ENCODE measurements at places on chromosomes 13 and 19. TPM values are rescaled to one million over a fixed set of nuclear protein-coding genes. Genes with fewer than 3 reads are reported as not detected.

DNA sequence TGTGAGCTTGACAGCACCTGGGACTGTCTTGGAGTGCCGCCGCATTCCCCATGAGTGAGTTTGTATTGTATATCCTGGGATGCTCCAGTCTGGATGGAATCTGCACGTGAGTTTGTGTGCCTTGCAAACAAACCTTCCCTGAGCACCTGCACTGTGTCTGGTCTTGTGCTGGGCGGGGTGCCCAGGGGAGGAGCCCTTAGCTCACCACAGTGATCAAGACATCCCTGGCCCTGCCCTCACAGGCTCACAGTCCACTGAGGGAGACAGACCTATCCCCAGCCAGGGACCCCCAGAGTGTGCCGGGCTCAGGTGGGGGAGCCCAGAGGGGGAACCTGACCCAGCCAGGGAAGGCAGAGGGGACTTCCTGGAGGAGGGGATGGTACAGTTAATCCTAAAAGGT lies 1.7 kb upstream of the BCAM start:
- H3K27me3 ChIP-seq, result peaks cover 38% of the 10 kb centered on the region
- peaks cover 19% of the 10 kb centered on the region for H3K4me1 ChIP-seq
- H3K4me3 ChIP-seq, result no peak overlapping the region
- H3K36me3 ChIP-seq, result no peaks in the 10 kb centered on the region

- H3K4me3 ChIP-seq, result no peak overlapping the region
- H3K36me3 ChIP-seq, result peaks cover 2% of the 10 kb centered on the region
- DNase-seq, result no peak
- H3K27me3 ChIP-seq, result no peaks in the 10 kb centered on the region
Measured at GRCh38 chr13:50970956-50971355, 61.4 kb downstream of the RNASEH2B start.

Gene LILRB3
- not detected for total RNA-seq

- DNase-seq, result no peak
- H3K36me3 ChIP-seq, result 0 out of 3 replicates have a peak, but pooled peaks cover 2% of the 10 kb centered on the region
- H3K27me3 ChIP-seq, result no peaks in the 10 kb centered on the region
- peaks cover 27% of the 10 kb centered on the region for H3K4me1 ChIP-seq
- no peak overlapping the region for H3K27ac ChIP-seq
- H3K4me3 ChIP-seq, result no peak overlapping the region
Measured at GRCh38 chr19:51802775-51803174, 7.8 kb downstream of the FPR3 start.

- H3K27ac ChIP-seq, result no peak overlapping the region
- H3K36me3 ChIP-seq, result no peaks in the 10 kb centered on the region
- no peaks in the 10 kb centered on the region for H3K4me1 ChIP-seq
- no peak for DNase-seq
- no peaks in the 10 kb centered on the region for H3K27me3 ChIP-seq
Measured at GRCh38 chr13:43573361-43573740, 213.4 kb downstream of the ENOX1 start.

- no peaks in the 10 kb centered on the region for H3K36me3 ChIP-seq
- H3K27ac ChIP-seq, result no peak overlapping the region
- no peak overlapping the region for H3K4me3 ChIP-seq
- peaks cover 35% of the 10 kb centered on the region for H3K27me3 ChIP-seq
Measured at GRCh38 chr19:50844296-50844935, 10.3 kb upstream of the KLK3 start.

GRCh38 chr13:73107970-73108369 lies 49.2 kb downstream of the KLF5 start:
- no peaks in the 10 kb centered on the region for H3K27me3 ChIP-seq
- no peak for DNase-seq
- no peak overlapping the region for H3K27ac ChIP-seq
- no peak overlapping the region for H3K4me3 ChIP-seq
- H3K4me1 ChIP-seq, result no peaks in the 10 kb centered on the region

Gene SYNE4
- 0.72 TPM for total RNA-seq

- H3K4me3 ChIP-seq, result no peak overlapping the region
- no peaks in the 10 kb centered on the region for H3K36me3 ChIP-seq
- no peaks in the 10 kb centered on the region for H3K4me1 ChIP-seq
- DNase-seq, result no peak
Measured at GRCh38 chr13:99812625-99813024, 158.9 kb downstream of the ZIC5 start.

Gene ERICH4
- not detected for total RNA-seq

Gene ZNF607
- total RNA-seq, result 5.7 TPM

GRCh38 chr13:39144391-39144790 lies 106.1 kb downstream of the NHLRC3 start:
- H3K27ac ChIP-seq, result no peak overlapping the region
- H3K27me3 ChIP-seq, result no peaks in the 10 kb centered on the region
- no peaks in the 10 kb centered on the region for H3K4me1 ChIP-seq
- H3K4me3 ChIP-seq, result no peak overlapping the region
- no peak for DNase-seq

Gene KCTD12
- total RNA-seq, result 0.93 TPM

GRCh38 chr13:92097337-92097903 lies 699.0 kb downstream of the GPC5 start:
- no peak overlapping the region for H3K27ac ChIP-seq
- H3K27me3 ChIP-seq, result no peaks in the 10 kb centered on the region
- no peaks in the 10 kb centered on the region for H3K4me1 ChIP-seq
- no peaks in the 10 kb centered on the region for H3K36me3 ChIP-seq
- no peak overlapping the region for H3K4me3 ChIP-seq
- DNase-seq, result no peak

Gene CATSPERD
- total RNA-seq, result not detected

GRCh38 chr13:48775285-48775684 lies 121.6 kb downstream of the CYSLTR2 start:
- H3K4me3 ChIP-seq, result no peak overlapping the region
- no peaks in the 10 kb centered on the region for H3K36me3 ChIP-seq
- no peak for DNase-seq
- no peaks in the 10 kb centered on the region for H3K4me1 ChIP-seq

DNA sequence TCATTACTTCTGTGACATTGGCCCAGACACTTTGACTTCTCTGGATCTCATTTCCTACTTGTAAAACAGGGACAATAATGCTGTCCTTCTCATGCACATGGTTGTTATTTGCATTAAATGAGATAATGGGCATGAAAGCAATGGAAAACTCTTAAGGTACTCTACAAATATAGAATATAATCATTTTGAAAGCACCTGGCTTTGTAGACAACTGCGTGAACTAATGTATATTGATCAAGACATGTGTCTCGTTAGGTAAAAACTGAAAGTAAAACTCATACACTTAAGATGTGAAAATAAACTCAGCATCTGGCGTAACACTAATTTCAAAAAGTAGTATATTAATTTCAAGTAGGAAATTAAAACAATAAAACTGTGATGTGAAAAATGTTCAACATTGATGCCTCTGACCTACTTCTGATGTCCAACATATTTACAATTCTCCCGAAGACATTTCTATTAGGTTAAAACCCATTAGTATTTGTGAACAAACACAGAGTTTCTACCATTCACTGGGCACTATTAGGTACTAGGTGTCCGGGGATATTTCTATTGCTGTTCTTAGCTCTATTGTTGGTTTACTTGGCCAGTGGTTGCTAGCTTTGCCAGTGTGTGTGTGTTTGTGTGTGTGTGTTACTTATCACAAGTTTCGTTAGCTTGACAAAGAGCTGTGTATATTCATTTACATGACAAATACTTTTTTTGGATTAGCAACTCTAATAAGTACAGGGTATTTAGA lies 220.5 kb downstream of the KCNRG start:
- no peaks in the 10 kb centered on the region for H3K36me3 ChIP-seq
- no peaks in the 10 kb centered on the region for H3K4me1 ChIP-seq
- no peak overlapping the region for H3K4me3 ChIP-seq
- H3K27me3 ChIP-seq, result no peaks in the 10 kb centered on the region
- DNase-seq, result no peak

DNA sequence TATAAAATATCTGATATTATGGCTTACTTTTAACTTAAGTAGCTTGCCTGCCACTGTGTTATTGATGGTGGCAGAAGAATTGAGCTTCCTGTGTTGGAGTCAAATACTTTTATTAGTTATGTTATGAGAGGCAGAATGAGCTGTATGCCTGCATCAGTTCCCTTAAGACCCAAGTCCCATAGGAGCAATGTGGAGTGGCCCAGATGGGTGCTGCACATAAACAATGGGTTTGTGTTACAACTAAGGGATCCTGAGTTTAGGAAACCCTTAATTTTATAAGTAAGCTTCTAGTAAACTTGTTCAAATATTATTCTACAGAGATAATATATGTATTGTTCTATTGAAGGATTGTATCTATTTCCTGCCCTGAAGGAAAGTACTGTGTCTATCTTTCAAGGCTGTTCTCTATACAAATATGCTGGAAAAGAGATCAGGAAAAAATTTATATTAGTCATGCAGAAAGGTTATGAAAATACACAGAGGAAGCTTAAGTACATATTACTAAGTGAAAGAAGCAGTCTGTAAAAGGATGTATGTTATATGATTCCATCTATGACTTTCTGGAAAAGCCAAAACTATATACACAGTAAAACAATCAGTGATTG lies 2018.0 kb upstream of the PCDH20 start:
- no peak overlapping the region for H3K27ac ChIP-seq
- no peak overlapping the region for H3K4me3 ChIP-seq
- no peaks in the 10 kb centered on the region for H3K27me3 ChIP-seq
- no peaks in the 10 kb centered on the region for H3K4me1 ChIP-seq
- DNase-seq, result no peak

Gene LCP1
- total RNA-seq, result 163 TPM

Data from K562 (cell line).